Activated T-helper 17 cell treated with anti-CD3 and anti-CD28 coated beads, Interleukin-2, amount 50 U/mL, for 72 hours (primary cell): ENCODE measurements at places on chromosomes 3 and 15.

DNA sequence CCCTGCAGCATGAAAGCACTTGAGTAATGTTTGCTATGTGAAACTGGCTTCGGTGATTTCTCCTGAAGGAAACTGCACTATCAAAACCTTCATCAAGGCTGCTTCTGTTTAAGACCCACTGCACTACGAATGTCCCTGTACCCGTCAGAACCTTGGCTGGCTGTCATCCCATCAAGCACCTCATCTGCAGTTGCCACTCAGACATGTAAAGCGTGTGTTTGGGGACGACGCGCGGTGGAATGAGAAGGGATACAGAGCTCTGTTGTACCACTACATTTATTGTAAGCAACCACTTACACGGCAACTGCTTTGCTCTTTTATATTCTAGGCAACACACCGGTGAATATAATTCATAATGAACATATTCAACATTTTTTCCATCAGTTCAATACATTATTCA is 147.6 kb downstream of the TIGIT start:
- ATAC-seq: no peak

GRCh38 chr3:192077795-192078497 is 617.0 kb downstream of the PYDC2 start:
- no peak for ATAC-seq

DNA sequence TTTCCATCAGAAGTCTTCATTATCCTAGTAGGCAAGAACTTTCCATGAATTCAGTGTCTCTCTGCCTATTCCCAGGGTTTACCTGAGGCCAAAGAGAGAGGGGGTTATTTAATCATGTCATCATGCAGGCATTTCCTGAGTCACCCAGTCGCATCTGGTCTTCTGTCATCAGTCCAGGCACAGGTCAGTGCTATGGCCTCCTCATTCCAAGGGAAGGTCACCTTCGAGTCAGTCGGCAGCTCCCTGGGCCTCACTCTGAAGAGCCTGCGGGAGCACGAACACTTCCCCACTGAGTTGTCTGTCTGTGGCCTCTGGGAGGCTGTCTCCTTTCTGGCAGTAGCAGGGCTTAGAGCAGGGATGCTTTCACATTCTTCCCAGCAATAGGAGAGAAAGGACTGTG is 26.2 kb upstream of the LRTM1 start:
- no peak for ATAC-seq

DNA sequence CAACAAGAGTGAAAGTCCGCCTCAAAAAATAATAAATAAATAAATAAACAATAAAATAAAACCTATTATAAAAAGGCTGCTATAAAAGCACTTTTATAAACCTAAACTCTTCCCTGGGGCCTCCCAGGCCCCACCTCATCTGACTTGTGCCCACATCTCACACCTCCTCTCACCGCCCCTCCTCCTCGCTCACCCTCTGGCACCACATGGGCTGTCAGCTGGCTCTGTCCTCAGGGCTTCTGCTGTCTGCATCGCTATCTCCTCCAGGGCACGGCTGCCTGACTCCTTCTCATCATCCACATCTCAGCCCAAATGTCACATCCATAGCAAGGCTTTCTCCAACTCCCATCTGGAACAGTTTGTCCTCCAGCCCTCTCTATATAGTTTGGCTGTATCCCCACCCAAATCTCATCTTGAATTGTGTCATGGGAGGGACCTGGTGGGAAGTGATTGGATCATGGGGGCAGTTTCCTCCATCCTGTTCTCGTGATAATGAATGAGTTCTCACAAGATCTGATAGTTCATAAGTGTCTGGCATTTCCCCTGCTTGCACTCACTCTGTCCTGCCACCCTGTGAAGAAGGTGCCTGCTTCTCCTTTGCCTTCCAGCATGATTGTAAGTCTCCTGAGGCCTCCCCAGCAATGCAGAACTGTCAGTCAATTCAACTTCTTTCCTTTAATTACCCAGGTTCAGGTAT is 8.8 kb upstream of the SH3BP5 start:
- ATAC-seq: no peak

DNA sequence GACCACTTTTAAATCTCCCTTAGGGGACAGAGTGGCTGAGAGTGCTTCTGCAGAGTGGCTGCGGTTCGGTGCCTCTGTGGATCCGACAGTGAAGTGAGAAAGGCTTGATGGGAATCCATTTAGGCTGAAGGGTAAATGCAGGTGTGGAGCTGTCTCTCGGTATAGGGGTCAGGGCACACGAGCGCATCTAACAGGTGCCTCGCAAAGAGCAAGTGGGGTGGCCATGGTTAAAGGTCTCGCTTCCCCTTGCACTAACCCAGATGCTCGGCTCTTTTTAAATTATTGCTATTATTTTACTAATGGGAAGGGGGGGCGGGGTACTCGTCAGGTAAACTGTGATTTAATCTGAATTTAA is 598 bp upstream of the GJD2 start:
- ATAC-seq: no peak

DNA sequence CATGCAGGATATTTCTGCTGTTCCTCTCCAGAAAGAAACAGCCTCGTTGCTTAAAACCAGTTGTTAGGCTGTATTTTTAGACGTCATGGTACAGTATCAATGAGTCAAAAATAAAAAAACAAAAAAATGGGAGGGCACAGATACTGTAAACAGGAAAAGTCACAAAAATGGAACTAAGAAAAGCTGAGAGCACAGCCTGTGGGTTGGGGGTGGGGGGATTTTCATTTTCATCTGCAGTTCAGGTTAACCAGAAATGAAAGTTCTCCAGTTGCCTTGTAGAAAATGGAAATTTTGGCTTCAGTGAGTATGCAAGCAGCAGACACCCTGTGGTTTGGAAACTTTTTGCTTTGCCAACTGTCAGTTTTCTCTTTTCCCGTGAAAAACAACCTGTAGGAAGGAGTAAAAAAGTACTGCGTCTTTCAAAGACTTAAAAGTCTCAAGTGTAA is 59.0 kb downstream of the FRMD4B start:
- peak; percentile 92 for ATAC-seq

GRCh38 chr3:45665101-45665572 is 24.1 kb upstream of the SACM1L start:
- ATAC-seq: peak; percentile 5

- no peak for ATAC-seq
These were observed 122.3 kb downstream of the ATP1B3 start for GRCh38 chr3:141998669-141999290.
